ENCODE measurements at places on chromosomes 13 and 19.
A peak's percentile ranks its signal among the peaks of the same experiment; 100 is the strongest.

DNA sequence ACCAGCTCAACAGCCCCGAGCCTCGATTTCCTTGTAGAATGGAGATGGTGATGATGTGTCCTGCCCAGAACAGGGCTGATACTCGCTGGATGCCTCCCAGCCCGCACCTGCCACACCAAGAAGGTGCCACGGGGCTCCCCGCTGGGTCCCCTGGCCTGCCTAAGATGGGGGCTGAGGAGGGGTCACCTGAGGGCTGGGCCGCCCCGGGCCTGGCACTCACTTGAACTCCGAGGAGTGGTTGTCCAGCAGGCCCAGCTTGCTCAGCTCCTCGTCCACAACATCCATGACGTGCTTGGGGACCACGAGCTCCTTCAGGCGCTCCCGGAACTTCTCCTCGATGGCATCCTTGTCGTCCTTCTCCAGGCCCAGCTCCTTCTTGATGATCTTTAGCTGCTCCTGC, 14.4 kb downstream of the LONP1 start:
- no peak for DNase-seq

DNA sequence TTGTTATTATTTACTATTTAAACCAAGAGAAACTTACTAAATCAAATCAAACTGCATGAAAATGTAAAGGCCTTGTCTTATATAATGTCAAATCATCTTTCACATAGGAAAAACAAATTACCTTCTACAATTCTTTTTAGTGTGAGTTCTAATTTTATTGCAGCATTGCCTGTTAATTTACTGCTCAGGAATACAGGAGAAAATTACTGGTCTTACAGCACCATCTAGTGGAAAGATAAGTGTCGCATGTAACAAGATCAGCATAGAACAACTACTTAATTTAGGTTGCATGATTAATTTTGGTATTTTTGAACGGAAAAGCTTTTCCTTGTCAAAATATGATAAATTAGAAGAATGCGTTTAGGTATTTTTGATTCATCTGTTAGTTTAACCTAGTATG, 502.7 kb downstream of the UQCRFS1 start:
- peak; percentile 13 for DNase-seq

DNA sequence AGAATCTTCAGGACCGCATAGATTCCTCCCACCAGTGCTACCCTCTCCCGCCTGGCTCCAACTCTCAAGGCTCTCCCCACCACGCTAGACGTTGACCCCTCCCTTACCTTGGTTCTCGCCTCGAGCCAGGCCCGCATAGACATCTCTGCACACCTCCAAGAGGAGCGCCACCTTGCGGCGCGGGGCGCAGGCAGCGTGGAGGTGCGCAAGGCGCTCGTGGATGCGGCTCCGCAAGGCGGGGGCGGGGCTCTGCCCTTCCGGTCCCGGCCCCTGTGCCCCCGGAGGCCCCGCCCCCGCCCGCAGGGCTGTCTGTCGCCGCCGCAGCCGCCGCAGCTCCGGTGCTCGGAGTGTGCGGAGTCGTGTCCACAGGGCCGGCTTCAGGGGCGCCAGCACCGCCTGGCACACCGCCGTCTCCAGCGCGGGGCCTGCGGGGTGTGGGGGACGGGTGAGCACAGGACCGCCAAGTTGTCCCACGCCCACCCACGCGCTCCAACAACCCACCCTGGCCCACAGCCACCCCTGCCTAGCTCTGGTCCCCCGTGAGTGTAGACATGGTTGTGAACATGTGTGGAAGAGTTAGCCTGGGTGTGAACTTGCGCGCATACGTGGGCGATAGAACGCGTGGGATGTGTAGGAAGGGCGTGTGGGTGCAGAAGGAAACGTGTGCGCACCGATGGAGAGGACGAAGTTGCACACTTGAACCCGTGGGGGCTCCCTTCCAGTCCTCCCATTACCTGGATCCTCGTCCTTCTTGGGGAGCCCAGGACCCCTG, 8.1 kb downstream of the RINL start:
- no peak for DNase-seq

- no peak for DNase-seq
Measured at GRCh38 chr19:10809651-10810285, 26.2 kb downstream of the TMED1 start.

- DNase-seq = no peak
Measured at GRCh38 chr13:106275446-106276032, 259.9 kb downstream of the EFNB2 start.

DNA sequence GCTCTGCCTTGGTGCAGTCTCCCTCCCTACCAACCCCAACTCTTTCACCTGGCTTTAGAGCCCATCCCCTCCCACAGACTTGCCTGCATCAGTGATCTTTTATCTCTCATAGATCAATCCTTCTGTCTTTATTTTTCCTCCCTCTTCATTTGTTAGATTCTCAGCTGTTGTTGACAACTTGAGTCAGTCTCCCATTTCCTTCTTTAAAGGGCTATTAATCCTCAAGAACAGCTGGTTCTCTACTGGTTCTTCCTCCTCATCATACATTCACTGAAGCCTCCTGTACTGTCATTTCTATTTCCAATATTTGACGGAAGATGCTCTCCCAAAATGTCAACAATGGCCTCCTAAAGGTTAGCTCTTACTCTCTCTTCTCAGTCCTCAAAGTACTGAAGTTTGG, 408.2 kb downstream of the TBC1D4 start:
- DNase-seq = no peak

DNA sequence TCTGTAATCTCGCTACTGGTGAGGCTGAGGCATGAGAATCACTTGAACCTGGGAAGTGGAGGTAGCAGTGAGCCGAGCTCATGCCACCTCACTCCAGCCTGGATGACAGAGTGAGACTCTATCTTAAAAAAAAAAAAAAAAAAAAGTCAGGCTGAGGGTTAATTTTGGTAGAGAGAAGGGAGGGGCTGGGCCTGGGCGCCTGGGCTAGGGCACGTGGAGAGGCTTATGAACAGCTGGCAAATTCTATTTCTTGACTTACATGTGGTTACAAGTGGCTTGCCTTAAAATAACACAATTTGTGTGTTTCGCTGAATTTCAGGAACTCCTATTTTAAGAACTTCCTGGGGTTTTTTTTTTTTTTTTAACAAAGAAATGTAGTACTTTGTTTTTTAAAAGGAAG, 47.6 kb upstream of the MAP3K10 start:
- DNase-seq = no peak

DNA sequence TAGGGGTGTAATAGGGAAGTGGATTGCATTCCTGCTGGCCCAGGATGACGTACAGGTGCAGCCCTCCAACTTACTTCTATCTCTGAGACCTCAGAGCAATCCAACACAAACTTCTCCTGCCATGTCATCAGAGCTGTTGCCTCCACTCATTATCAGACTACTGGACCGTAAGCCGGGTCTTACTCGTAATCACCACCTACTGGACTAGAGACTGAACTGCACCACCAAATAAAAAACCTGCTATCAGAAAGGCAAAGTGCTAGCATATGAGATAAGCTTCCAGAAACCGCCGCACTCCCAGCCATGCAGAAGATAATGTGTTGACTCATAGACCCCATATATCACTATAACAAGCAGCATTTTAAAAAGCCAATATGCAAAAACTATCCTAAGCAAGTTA, 102.0 kb downstream of the SLITRK1 start:
- no peak for DNase-seq

DNA sequence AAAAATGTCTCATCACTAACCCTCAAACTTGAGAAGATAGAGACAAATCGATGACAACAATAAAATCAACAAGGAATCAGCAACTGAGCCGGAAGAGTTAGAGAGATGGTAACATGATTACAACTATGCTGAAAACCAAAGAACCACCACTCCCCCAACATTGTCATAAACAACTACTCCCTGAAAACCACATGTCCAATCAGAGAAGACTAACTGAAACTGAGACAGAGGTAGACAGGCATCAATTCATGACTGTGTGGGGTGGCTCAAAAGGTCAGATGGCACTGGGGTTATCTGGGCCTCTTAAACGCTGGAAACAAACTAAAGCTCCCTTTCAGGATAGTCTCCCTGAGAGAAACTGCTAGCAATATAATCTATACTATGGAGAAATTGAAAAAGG, 488.8 kb downstream of the KCTD12 start:
- no peak for DNase-seq

- no peak for DNase-seq
Measured at GRCh38 chr19:53881482-53882390, at the start of gene PRKCG. PRKCG (plus strand) TSS chr19:53882197; CDS start chr19:53882495, 298 bp downstream.

DNA sequence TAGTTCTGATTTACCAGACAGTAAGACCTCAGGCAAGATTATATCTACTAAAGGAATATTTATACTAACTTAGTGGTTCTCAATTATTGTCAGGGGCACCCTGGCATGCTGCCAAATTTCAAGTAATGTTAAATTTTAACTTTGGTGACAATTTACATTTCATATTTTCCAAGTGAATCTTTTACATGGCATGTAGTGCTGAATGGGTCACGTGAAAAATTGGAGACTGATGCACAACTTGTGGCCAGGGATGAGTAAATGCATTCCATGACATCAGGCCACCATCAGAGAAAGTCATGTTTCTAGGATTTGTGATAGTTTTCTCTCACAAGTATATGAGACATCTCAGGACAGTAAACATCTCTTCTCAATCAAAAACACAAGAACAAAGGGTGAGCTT, 202.6 kb upstream of the SOX21 start:
- DNase-seq = no peak

GRCh38 chr13:72199640-72200039, 332.6 kb upstream of the DACH1 start:
- no peak for DNase-seq

DNA sequence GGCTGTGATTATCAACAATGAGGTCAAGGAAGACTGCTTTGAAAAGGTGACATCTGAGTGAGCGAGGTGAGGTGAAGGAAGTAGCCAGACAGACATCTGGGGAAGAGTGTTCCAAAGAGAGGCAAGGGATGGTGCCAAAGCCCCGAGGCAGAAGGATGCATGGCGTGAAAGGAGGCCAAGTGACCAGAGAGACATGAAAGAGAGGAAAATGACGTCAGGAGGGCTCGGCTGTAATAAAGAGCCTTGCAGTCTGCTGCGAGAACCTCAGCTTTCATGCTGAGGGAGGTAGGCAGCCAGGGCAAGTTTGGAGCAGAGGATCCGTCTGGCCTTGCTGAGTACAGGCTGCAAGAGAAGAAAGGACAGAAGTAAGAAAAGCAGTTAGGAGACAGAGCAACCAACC, 50.8 kb downstream of the FOXO1 start:
- DNase-seq = no peak

GRCh38 chr13:35498231-35498630, 21.7 kb upstream of the MAB21L1 start:
- no peak for DNase-seq

- DNase-seq = no peak
Measured at GRCh38 chr19:42246143-42246921, 3.9 kb upstream of the GSK3A start.

GRCh38 chr13:84870190-84870589, 929.0 kb downstream of the SLITRK6 start:
- no peak for DNase-seq

DNA sequence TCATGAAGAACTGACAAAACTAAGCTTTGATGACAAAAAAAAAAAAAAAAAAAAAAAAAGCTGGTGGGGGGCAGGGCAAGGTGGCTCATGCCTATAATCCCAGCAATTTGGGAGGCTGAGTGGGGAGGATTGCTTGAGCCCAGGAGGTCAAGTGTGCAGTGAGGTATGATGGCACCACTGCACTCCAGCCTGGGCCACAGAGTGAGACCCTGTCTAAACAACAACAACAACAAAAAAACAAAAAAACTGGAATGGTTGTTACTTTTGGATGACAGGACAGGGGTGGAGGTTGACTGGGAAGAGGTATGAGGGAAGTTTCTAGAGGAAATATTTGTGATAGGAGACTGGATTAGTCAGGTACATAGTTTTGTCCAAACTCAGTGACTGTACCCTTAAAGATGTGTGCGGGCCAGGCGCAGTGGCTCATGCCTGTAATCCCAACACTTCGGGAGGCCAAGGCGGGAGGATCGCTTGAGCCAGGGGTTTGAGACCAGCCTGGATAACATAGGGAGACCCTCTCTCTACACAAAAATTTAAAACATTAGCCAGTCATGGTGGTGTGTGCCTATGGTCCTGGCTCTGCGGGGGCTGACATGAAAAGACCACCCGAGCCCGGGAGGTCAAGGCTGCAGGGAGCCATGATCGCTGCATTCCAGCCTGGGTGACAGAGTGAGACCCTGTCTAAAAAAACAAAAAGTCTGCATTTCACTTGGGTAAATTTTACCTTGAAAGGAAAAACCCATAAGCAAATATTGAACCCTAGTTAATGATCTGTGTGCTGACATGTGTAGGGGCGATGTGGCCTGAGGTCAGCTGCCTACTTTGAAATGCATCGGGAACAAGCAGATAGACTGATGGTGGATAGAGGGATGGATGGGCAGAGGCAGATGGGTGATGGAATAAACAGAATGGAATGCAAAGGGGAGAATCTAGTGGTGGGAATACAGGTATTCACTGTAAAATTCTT, 37.0 kb downstream of the CERS4 start:
- DNase-seq = no peak

GRCh38 chr13:33089311-33089710, 73.1 kb downstream of the KL start:
- no peak for DNase-seq

GRCh38 chr13:112062571-112063570, 4.1 kb upstream of the SOX1 start:
- no peak for DNase-seq

DNA sequence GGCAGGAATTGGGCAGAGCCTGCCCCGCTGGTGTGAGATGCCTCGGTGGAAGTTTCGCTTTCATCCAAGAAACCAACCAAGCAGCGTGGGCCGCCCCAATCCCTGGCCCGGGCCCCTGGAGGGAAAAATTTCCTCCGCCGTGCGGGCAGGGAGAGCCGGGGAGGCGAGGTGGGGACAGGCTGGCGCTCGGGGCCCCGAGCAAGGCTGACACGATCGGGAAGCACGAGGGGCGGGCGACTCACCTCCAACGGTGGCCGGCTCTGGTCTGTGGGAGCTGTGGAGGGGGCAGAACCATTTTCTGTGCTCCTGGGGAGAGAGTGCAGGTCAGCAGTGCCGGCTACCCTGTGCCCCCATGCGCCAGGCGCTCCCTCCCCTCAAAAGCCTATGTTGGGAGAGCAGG, 11.0 kb downstream of the RNF126 start:
- no peak for DNase-seq
